ENCODE measurements at places on chromosomes 3 and 15.

GRCh38 chr3:157782236-157782635 is 279.0 kb upstream of the VEPH1 start:
- no peak for DNase-seq

- DNase-seq = no peak
These were observed 2.6 kb downstream of the CD276 start for GRCh38 chr15:73686781-73687256.

DNA sequence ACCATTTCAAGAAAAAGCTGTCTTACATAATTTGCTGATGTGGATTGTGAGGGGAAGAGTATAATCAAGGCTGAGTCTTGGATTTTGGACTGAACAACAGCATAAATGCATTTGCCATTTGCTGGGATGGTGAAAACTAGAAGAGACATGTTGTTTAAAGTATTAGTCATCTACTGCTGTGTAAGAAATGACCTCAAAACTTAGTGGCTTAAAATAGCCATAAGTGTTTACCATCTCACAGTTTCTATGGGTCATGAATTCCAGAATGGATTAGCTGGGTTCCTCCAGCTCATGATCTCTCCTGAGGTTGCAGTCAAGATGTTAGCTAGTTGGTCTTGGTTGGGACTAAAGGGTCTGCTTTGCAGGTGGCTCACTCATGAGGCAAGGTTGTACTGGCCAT is 66.2 kb downstream of the SCN11A start:
- DNase-seq = no peak

DNA sequence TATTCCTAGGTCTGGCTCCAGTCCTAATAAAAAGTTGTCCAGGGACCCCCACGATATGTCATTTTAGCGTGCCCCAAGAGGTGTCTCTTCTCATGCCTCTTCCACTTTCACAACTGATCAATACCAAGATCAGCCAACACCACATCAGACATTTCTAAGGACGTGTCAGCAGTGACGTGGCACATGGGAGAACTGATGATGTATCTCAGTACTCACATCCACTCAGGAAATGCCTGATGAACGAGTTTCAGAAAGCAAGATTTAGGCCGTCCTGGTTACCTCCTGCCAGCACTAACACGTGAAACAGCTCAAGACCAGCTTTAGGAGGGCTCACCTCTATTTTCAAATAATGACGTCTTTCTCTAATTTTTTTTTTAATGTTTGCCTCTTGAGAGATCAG is 19.6 kb downstream of the VGLL4 start:
- peak; percentile 95 for DNase-seq

DNA sequence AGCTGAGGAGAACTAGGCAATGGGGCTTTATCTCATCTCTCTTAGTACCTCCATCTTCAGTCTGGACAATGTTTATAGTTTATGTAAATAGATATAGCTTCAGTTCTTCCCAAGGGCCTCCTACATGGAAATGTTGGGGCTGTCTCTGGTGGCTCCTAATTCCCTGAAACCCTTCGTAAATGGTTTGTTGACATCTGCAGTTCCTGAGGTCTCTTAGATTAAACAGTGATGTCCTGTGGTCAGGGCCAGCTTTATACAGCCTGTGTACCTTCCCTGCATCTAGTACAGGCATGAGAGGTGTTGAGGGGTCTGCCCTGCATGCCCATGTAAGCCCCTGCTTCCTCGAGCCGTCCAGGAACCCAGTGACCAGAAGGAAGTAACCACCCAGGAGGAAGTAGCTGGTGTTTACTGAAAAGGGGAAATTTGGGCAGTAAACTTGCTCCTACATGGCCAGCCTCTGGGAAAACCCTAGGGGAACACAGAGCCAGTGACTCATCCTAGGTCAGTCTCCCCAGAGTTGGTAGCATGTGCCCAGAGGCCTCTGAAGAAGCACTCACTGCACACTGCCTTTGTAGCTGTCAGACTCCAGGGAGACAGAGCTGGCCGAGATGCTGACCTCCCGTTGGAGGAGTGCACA is 4.7 kb upstream of the TBC1D2B start:
- DNase-seq = no peak

DNA sequence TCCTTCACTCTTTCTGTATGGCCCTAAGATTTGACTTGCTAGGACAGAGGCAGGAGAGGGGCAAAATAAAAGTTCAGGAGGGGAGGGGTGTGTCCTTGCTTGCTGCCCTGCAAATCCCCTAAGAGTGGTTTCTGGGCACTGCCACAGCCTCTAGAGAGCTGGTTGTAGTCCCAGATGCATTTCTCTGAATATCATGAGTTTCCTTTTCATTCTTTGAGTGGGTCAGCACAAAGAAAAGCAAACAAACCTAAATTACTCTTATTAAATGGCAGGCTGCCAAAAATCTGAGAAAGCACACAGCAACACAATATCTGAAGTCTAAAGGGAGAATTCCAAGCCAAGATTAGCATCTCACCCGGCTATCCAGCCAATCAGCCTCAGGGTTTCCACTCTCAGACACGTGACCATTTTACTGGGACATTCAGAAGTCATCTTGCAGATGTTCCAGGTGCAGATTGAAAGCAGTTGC is 919.3 kb downstream of the TUSC7 start:
- DNase-seq = no peak

GRCh38 chr3:142272200-142272891 is 47.0 kb upstream of the GK5 start:
- DNase-seq = no peak

- DNase-seq = no peak
These were observed 17.8 kb downstream of the GCSAM start for GRCh38 chr3:112115161-112115739.

- peak; percentile 17 for DNase-seq
These were observed 38.6 kb downstream of the UMPS start for GRCh38 chr3:124768812-124769211.

DNA sequence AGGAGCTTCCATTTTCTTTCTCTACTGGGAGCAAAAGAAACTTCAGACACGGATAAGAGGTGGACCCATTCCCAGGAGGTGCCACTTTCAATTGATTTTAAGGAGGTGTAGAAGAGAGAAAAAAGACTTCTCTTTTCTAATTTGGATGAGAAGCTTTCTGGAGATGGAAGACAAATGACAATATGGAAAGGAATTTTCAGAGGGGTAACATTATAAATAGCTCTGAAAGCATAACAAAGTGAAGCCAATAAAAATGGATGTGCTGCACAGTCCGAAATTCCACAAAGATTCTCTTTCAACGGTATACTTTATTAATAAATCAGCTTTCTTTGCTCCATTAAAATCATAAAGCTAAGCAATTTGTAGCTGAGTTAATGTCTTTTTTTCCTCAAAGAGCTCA is 607.2 kb upstream of the MDFIC2 start:
- DNase-seq = no peak

GRCh38 chr3:49017971-49018706 is at the start of gene DALRD3:
TSS of gene DALRD3 (minus strand) at chr3:49018580. CDS start at chr3:49018564, 16 bp downstream.
- peak; percentile 78 for DNase-seq

DNA sequence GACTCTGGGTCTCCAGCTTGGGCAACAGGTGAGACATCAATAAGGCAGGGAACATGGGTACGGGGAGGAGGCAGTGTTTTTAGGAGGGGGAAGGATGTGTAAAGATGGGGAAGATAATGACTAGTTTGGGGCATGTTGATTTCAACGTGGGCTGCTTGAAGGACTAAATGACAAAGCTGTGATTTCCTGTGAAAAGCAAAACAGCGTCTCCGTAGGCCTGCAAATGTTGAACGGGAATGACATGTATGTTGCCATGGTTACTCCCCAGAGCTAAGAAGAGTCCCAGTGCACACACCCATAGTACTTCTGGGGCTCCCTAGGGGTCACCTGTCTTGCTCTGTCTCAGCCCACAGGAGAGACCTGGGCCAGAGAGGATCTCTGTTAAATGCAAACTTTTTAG is 71.3 kb upstream of the ETV5 start:
- peak; percentile 67 for DNase-seq

GRCh38 chr3:31311559-31311958 is 221.2 kb upstream of the STT3B start:
- no peak for DNase-seq

GRCh38 chr3:29267226-29267625 is 13.6 kb upstream of the RBMS3 start:
- no peak for DNase-seq

GRCh38 chr15:66707310-66708082 is 5.5 kb downstream of the SMAD6 start:
- DNase-seq = no peak

DNA sequence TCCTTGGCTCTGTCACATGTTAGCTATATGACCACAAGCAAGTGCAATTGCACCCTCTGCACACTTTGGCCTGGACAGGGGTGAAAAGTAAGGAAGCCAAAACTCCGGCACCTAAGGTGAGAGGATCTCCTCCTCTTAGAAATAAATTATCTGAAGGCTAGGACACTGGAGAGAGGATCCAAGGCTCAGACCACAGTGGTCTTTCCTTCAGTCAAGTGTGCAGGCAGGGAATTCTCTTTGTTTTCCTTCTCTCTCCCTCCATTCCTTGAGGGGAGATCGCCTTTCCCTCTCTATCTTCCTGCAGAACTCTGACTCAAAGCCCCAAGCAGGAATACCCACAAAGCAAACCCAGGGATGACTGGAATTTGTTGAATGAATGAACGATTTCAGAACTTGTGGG is 3.1 kb upstream of the MEGF11 start:
- DNase-seq = no peak

- DNase-seq = no peak
These were observed 224.3 kb downstream of the SNRPN start for GRCh38 chr15:25178835-25179672.

GRCh38 chr3:134406331-134407238 is 32.3 kb upstream of the AMOTL2 start:
- DNase-seq = no peak

GRCh38 chr15:48478581-48478980 is 147.4 kb downstream of the DUT start:
- no peak for DNase-seq

GRCh38 chr3:33704891-33705290 is 13.2 kb downstream of the CLASP2 start:
- peak; percentile 30 for DNase-seq

GRCh38 chr3:186380622-186381380 is 18.8 kb upstream of the DGKG start:
- no peak for DNase-seq

- no peak for DNase-seq
These were observed 470.5 kb downstream of the EPHA3 start for GRCh38 chr3:89577637-89578530.

DNA sequence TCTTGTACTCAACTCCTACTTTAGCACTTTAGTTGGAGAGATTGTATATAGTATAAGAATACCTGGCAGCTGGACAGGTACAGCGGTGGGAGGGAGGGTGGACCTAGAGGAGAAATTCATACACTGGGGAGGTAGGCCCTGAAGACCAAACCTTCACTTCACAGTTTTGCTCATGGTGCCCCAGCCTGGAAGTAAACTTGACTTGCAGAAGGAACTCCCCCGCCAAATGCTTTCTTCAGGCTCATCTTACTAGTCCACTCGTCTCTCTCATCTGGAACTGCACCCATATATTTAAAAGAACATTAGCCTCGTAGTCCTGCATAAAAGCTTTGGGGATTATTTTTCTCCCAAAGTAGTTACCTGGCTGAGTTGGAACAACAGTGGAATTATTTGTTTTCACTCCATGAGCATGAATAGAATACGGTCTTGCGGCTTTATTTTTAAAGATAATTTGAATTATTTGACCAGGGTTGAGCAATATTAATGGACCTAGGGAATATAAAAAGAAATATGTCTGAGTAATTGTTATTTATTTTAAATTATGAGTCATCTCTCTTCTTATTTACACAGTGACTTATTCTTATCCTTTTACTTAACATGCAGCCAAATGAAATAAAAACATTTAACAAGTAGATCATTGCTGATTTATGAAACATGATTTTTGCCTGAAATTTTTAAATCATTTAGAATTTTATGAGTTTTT is 25.5 kb upstream of the CP start:
- DNase-seq = no peak

GRCh38 chr15:29736744-29737020 is 85.6 kb downstream of the TJP1 start:
- DNase-seq = no peak

- DNase-seq = no peak
These were observed 198.4 kb downstream of the CADPS start for GRCh38 chr3:62676689-62677271.

- no peak for DNase-seq
These were observed 100.3 kb downstream of the MYLK start for GRCh38 chr3:123783811-123784210.

- DNase-seq = no peak
These were observed 1092.5 kb upstream of the EPHA6 start for GRCh38 chr3:95721938-95722337.

GRCh38 chr15:83954506-83954905 is 281.1 kb upstream of the GOLGA6L4 start:
- DNase-seq = no peak

DNA sequence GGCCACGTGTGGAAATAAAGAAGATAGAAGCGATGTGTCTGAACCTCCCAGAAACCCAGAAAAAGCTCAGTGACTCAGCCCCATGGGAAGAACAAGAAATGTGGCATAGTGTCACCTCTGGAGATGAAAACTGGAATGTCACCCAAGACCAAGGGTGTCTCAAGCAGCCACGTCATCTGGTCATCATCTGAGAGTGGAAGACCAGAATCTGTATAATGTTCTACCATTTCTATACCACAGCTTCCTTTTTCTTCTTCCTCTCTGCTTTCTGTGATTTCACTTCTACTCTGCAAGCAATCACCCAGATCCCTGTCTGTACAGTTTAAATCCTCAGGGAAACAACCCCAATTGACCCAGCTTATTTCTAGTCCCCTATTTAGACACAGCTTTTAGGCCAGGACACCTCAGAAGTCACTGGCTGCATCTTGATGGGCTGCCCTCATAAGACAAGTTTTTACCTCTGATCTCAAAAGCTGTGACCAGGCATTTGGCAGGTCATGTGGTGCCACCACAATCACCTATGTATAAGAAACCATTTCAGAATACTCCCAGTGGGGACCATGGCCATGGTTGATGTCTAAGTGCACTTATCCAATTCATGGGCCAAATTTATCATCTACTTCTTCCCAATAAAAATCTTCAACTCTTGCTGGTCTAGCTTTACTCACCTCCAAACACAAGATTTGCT is 278.5 kb upstream of the UMPS start:
- no peak for DNase-seq

DNA sequence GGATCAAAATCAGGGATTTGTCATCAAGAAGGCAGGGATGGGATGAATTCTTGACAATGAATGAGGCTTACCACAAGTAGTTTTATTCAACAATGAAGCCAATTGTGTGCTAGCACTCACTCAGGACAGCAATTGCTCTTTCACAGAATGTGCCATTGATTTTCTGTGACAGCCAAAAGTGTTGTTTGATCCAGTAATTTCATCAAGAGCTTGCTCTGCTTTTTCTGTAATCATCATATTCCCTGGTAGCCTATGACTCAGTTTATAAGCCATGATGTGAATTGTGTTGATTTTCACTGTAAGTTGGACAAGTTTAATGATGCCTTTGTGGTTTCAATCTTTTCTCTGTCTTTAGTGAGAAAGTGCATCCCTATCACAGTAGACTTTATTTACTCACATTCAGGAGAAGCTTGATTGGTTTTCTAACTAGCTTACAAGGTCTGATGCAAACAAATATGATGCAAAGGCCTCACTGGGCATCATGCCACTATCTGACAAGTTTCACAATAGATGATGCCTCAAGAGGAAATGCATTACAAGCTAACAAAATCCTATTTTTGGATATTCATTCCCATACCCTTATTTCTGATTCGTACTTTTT is 13.6 kb upstream of the CSRNP1 start:
- no peak for DNase-seq
